Gastroesophageal sphincter (tissue), 4 donors: ENCODE measurements at places on chromosomes 1 and 21. TPM values are rescaled to one million over a fixed set of nuclear protein-coding genes. Genes with fewer than 3 reads are reported as not detected.

GRCh38 chr1:54069791-54070170, 16.4 kb downstream of the TCEANC2 start:
- no peak for ATAC-seq

DNA sequence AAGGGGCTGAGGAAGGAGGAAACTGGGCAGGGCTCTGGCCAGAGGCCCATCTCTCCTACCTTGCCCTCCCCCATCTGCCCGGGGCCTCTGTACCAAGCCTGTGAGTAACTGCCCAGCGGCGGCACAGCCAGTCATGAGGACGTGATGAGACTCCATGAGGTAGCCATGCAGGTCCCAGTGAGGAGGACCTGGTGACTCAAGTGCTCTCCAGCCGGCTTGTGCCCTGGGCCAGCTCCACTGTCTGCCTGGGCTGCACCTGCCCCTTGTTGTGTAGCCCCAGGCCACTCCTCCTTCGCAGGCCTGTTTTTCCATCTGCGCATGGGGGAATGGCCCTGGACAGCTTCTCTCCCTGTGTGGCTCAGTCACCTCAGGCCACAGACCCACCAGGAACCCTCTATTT, 42.0 kb upstream of the PADI1 start:
- ATAC-seq, result no peak

GRCh38 chr1:154629061-154629674, 21.2 kb upstream of the ADAR start:
- no peak for ATAC-seq

DNA sequence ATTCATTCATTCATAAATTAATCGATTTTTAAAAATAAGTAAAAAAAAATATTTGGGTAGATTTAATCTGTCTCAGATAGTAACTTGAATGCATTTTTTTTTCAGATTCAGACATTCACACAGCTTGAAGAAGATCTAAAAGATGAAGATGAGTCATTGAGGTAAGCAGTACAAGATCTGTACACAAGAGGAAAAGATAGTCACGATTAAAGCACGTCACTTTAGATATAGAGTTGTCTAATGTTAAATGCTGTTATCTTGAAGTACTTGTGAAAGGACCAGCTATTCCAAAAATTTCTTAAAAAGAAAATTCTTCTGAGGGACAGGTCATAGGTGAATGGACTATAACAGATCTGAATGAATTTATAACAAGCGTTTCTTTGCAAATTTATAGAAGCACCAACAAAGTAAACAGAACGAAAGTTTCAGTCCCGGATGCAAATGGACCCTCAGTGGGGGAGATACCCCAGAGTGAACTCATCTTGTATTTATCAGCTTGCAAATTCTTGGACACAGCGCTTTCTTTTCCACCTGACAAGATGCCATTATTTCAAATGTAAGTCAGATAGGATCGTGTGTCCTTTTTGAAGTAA, 31.2 kb upstream of the MORC3 start:
- ATAC-seq, result no peak

- peak; percentile 57 for ATAC-seq
Measured at GRCh38 chr1:248858096-248858890, 592 bp downstream of the ZNF692 start.

GRCh38 chr1:168428063-168428731, 115.6 kb downstream of the XCL2 start:
- ATAC-seq, result peak; percentile 88

- no peak for ATAC-seq
Measured at GRCh38 chr1:66637146-66637545, 103.2 kb downstream of the SGIP1 start.

- ATAC-seq, result peak; percentile 83
Measured at GRCh38 chr1:41618066-41618825, 133.8 kb upstream of the EDN2 start.

GRCh38 chr1:95257758-95258157, 23.7 kb downstream of the RWDD3 start:
- no peak for ATAC-seq

DNA sequence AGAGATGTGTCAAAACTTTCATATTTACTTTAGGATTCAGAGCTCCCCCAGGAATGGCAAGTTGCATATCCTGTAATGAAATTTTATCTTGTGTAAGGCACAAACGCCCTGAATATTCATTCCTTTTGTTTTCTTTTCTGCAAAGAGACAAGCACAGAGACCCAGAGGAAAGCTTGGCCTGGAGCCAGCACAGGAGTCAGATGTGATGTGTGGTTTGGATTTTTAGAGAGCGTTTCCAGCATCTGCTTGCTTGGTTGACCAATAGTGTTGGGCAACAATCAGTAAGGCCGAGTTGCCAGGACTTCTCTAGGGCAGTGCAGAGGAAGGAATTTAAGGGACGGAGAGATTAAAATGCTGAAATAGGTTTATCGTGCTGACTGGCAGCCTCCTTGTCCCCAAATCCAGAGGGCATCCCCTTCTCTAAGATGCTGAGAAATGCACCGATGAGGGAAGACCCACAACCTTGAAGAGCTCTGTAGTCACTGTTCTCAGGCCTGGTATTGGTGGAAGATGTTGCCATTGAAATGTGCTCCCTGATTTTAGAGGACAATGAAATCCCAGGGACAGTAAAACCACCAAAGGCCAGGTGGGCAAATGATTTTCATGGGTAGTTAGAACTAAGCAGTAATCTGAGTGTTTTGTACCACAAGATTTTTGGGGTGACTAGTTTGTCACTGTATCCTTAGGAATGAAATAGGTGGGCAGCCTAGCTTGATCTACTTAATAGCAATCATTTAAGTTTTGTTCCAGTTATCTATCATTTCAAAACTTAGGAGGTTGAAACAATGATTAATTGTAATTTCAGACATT, 37.9 kb upstream of the RHOU start:
- ATAC-seq, result peak; percentile 80

The BARHL2 gene
- total RNA-seq, result not detected

The VAMP4 gene
- 16.3 TPM for total RNA-seq

The LRRC40 gene
- total RNA-seq, result 20.1 TPM
